Right atrium auricular region (tissue), 2 donors: ENCODE measurements at places on chromosomes 6 and 20. TPM values are rescaled to one million over a fixed set of nuclear protein-coding genes. Genes with fewer than 3 reads are reported as not detected.

Gene TP53TG5
- total RNA-seq, result not detected

Gene ANGPT4
- 0.11 TPM for total RNA-seq

Gene NELFE
- 40.0 TPM for total RNA-seq

DNA sequence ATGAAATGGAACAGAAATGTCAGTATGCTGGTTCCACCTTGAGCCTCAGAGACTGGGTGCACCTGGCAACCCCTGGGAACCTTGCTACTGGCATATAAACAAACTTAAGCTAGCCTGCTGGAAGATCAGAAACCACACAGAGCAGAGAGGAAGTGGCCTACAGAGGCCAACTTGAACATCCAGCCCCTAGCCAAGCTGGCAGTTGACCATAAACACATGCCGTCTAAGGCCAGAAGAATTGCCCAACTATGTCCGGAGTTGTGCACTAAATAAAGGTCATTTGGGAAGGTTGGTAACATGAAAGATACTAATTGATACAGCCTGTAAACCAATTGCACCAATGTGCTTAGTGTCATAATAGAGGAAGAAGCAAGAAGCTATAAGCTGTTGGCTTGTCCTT, 266.6 kb upstream of the BTBD3 start:
- DNase-seq, result no peak

DNA sequence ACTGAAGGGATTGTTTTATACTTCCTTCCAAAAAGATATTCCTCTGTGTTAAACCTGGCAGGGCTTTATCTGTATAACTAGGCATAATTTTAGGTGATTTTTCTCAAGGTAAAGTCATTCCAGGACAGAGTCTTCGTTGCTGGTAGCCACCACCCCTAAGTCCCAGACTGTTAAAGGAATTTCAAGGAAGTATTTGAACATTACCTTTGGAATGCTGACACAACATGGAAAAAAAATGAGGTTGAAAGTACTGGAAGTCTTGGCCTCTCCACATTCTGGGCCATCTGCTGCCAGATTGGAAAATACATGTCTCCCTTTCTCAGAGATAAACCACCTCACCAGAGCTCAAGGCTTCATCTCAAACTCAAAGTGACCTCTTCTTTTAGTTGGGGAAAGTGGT, 27.0 kb upstream of the ETV7 start:
- DNase-seq, result no peak

- DNase-seq, result no peak
Measured at GRCh38 chr20:59996108-59996507, 37.9 kb downstream of the CDH26 start.

GRCh38 chr6:155050311-155050710, 55.2 kb downstream of the TIAM2 start:
- no peak for DNase-seq

DNA sequence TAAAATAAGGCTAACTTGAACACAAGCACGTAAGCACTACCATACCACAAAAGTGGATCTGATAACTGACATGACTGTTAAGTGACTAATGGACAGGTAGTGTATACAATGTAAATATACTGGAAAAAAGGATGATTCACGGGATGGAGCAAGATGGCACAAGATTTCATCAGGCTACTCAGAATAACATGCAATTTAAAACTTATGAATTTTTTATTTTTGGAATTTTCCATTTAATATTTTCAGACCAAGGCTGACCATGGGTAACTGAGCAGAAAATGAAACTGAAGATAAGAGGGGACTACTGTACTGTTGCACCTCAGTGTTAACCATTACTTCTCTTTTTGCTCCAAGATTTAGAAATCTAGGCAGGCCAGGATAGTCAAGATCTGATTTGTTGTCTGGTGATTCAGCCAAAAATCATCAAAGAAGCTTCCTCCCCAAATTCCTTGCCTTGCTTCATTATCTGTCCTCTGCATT, 45.4 kb downstream of the TPBG start:
- no peak for DNase-seq

DNA sequence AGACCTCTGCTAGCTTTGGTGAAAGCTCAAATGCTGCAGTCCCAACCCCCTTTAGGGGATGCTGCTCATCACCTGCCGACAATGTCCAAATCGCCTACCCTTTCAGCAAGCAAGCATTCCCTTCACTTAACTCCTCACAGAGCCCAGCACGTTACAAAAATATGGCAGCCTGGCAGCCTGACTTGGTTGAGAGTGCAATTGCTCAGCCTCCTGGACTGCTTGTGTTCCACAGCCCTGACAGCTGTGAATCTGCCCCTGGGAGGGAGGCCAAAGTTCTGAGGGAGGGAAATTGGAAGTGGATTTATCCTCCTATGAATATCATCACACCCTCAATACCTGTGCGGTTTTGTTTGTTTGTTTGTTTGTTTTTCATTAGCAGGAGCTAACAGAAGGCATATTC, 231.0 kb downstream of the HIVEP2 start:
- DNase-seq, result no peak

GRCh38 chr6:106444777-106445507, 84.4 kb downstream of the CRYBG1 start:
- no peak for DNase-seq

Gene CNBD2
- 4.0 TPM for total RNA-seq

DNA sequence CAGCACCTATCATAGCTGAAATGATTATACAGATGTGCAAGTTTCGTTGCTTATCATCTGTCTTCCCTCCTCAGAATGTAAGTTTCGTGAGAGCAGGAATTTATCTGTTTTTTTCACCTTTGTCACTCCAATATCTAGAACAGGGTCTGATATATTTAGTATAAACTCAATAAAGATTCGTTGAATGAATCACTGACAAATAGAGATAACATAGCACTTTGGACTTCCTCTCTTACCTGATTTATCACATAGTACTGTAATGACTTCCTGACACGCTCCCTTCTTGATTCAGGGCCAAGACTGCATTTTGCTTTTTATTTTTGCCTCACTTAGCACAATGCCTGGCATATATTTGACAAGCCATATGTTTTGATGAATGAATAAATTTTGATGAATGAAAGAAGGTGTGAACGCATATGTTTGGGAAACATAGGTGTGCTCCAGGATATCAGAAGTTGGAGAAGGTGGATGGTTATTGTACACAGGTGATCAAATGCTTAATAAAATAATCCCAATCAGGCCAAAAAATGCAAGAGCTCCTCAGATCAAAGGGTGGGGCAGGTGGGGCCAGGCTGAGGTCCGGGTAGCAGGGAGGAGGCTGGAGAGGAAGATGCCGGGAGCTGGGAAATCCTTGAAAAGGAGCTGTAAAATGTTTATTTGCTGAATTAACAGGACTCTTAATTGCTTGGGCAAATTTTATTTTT, 33.0 kb downstream of the PIM1 start:
- no peak for DNase-seq

DNA sequence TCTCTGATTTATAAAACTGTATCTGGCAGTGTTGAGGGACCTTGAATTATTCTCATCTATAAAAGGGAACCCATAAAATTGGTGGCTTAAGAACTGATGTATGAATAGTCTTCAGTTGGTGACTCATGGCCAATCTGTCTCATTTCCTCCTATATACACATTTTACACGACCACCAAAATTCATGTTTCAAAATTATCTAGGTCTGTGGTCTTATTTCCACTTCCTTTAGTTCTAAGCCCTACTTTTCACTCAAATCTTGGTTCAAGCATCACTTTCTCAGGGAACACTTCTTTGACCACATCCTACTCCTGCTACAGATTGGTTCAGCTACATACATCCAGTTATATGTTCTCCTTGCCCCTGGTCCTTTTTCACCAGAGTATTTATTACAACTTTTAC, 18.6 kb upstream of the ENPP1 start:
- no peak for DNase-seq

- DNase-seq, result no peak
Measured at GRCh38 chr6:162907876-162908481, 180.2 kb downstream of the PACRG start.

Gene TBC1D32
- total RNA-seq, result 5.5 TPM

Gene CCN6
- total RNA-seq, result not detected

DNA sequence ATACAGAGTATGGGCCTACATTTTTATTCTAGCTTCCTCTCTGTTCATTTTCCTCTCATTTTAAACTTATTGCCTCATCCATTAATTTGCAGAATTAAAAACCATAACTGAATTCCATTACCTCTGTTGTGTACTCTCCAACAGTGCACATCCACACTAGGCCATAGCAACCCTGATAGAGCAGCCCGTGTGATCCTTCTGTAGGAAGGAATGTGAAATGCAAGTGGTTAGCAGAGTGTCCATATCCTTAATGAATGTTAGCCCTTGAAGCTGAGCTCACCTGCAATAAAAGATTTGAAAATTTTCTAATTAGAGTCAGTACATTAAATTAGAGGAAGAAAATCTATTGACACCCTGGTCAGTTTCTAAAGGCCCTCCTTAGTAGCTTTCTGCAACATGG, 6.5 kb upstream of the GRIK2 start:
- DNase-seq, result no peak

GRCh38 chr20:29878281-29878741, 1379.2 kb upstream of the DEFB115 start:
- no peak for DNase-seq

DNA sequence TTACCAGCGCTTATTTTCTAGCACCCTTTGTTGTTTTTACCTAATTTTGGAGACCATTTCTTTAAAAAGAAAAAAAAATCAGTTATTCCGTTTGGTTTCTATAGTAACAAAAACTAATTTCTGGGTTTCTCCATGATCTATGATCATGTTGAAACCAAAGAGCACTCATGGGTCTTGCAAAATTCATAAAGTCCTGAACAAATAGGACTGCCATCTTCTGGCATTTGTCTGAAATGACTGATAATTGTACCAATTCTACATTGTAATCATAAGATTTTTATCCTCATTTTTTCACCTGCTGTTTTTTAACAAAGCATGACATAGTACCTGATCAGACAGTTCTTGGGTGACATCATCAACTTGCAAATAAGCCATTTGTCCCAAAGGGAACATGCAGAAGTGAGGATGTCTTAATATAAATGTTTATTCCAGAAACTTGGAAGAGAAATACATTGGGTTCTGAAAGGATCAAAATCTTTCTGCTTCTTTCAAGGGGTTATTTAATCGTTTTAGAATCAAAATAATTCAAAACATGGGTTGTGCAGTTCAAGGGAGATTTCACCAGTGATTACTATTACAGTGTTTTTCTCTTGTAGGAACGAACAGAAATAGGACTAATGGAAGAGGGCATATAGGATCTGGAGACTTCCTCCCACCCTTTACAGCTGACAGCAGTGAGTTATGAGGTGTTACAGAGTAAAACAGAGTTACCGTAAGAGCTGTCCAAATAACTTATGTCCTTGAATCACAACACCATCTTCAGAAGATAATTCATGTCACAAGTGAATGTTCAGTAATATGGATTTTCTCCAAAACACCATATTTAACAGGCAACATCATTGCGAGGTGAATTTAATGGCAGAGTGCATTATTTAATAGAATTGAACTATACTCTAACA, 87.1 kb upstream of the GJE1 start:
- DNase-seq, result no peak
